ENCODE measurements at places on chromosomes 1 and 21.

- DNase-seq = no peak
Observed at GRCh38 chr1:196152975-196153374, 455.3 kb downstream of the KCNT2 start.

DNA sequence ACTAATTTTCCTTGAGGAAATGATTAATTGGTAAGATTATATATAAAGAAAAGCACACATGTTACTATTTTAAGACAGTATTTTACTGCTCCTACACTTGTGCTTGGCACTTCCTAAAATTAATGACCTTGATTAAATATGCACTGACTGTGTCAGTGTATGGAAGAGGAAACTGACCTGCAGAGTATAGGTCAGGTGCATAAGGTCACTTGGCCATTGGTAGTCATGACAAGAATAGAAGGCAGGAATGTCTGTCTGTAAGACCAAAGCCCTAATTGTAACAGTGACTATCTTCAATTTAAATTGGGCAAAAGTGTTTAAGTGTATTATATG, 128.0 kb upstream of the KCNK2 start:
- no peak for DNase-seq

GRCh38 chr1:223161321-223161720, 18.3 kb upstream of the TLR5 start:
- DNase-seq = no peak

DNA sequence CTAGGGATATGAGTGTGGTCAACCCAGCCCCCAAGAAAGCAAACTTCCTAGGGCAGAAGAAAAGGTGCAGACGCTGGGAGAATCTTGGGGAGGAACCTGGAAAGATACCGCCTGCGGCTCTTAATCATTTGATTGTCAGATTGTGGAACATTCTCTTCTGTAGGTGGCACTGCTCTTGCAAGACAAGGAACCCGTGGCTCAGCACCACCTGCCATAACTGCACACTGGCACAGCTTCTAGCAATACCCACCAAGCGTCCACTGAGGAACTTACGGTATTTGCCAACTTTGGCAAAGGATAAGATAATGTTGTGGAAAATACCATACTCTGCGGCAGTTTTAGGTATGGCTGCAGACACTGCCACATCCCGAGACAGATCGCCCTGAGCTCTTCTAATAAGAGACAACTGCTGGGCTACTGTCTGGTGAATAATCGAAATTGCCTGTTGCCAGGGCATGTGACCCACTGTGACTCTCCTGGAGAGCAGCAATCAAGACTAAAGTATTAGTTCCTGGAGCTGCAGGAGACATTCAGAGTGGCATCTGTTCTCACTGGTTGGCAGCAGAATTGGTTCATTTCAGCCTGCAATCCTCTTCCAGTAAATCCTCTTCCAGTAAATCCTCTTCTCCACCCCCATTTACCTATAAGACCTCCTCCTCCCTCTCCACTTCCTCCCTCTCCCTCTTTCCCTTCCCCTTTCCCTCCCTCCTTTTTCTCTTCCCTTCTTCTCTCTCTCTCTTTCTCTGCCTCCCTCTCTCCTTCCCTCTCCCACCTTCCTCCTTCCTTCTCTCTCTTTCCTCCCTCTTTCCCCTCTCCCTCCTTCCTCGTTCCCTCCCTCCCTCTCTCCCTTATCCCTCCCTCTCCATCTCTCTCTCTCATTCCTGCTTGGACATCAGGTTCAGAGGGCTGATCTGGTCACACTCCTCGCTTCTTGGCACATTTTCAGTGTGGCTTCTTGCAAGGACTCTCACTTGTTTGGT, 49.7 kb upstream of the B3GALT5 start:
- DNase-seq = no peak

DNA sequence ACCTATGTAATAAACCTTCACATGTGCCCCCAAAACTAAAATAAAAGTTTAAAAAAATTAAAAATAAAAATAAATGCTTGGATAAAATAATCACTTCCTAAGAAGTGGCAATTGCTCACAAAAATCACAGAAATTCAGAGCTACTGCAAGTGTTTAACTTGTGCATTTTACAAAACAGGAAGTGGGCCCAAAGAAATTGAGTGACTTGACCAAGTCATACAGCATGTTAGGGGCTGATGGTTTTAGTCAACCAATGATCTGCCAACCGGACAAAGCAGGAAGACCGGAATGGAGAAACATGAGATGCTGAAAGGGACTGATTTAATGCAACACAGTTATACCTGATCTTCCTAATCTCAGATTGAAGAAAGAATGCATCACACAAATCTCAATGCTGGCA, 96.5 kb downstream of the SMYD2 start:
- no peak for DNase-seq

GRCh38 chr1:156697481-156697880, 7.9 kb downstream of the CRABP2 start:
- DNase-seq = peak; percentile 39

DNA sequence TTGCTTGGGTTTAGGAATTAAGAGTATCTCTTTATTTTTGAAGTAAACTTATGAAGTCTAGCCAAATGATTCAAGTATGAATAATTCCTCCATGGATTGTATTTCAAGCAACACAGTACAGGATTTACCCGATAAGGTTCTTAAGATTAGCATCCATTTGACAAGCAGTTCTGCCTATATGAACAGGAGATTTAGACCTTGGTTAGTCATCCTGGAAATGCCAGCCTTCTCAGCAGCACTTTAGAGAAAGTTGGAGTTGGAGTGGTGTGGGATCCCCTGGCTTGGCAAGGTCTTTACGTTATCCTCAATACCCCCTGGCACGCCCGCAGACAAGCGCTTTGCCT, 1.6 kb downstream of the BCAR3 start:
- DNase-seq = no peak

DNA sequence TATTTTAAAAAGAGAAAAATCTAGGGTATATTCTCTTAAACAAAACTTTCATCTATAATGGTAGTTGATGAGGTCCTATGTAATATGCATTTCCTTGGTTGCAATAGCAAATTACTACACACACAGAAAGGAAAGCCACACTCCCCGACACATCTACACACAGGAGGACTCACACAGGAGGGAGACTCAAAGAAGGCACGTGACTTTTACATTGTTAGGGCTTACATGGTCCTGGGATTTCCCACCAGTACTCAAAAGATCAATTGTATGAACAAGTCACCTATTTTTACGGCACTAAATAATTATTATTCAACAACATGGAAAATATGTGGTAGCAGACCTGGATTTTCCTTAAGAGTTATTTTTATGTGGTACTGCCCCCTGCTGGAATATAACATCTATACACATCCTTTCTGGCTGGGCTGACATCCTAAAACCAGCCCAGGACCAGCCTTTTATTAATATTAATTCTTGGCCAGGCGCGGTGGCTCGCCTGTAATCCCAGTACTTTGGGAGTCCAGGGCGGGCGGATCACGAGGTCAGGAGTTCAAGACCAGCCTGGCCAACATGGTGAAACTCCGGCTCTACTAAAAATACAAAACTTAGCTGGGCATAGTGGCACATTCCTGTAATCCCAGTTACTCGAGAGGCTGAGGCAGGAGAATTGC, 33.9 kb upstream of the LGALS8 start:
- no peak for DNase-seq

GRCh38 chr1:214957330-214958137, 125.0 kb upstream of the KCNK2 start:
- no peak for DNase-seq
